Left renal cortex interstitium (tissue), 4 donors: ENCODE measurements at places on chromosomes 7 and 10. TPM values are rescaled to one million over a fixed set of nuclear protein-coding genes. Genes with fewer than 3 reads are reported as not detected.

The CRHR2 gene
- 0.09 TPM for polyA plus RNA-seq

The TMEM213 gene
- polyA plus RNA-seq, result 43.2 TPM

The RNF32 gene
- polyA plus RNA-seq, result 3.3 TPM

The LYZL1 gene
- polyA plus RNA-seq, result not detected

The SCD gene
- 32.2 TPM for polyA plus RNA-seq

The LRIT2 gene
- polyA plus RNA-seq, result not detected

The SPAM1 gene
- polyA plus RNA-seq, result not detected

The APBB1IP gene
- polyA plus RNA-seq, result 1.3 TPM

The MSMB gene
- polyA plus RNA-seq, result not detected

The HOXA4 gene
- 18.9 TPM for polyA plus RNA-seq

The DTX2 gene
- 9.5 TPM for polyA plus RNA-seq

The GIMAP4 gene
- polyA plus RNA-seq, result 22.6 TPM

The WIPF3 gene
- 5.2 TPM for polyA plus RNA-seq

The KIF5B gene
- 134 TPM for polyA plus RNA-seq

The DYDC2 gene
- polyA plus RNA-seq, result 1.4 TPM

The CABCOCO1 gene
- polyA plus RNA-seq, result 3.1 TPM

The OR2A1 gene
- polyA plus RNA-seq, result 0.68 TPM

The CPED1 gene
- 44.4 TPM for polyA plus RNA-seq

The CYP26C1 gene
- 0.05 TPM for polyA plus RNA-seq

The TMEM184A gene
- polyA plus RNA-seq, result 4.5 TPM

The INHBA gene
- 7.0 TPM for polyA plus RNA-seq

The MYL10 gene
- 0.59 TPM for polyA plus RNA-seq

The MBL2 gene
- not detected for polyA plus RNA-seq

The RRP12 gene
- polyA plus RNA-seq, result 23.8 TPM

The SKIDA1 gene
- polyA plus RNA-seq, result 10.8 TPM

The SPDYE2B gene
- polyA plus RNA-seq, result 3.6 TPM

The CCDC6 gene
- polyA plus RNA-seq, result 35.2 TPM

The KIAA1217 gene
- polyA plus RNA-seq, result 106 TPM

The JAKMIP3 gene
- polyA plus RNA-seq, result 0.27 TPM

The OGA gene
- polyA plus RNA-seq, result 189 TPM

The CUL2 gene
- 40.2 TPM for polyA plus RNA-seq

The WNT8B gene
- 0.69 TPM for polyA plus RNA-seq

The HGF gene
- 2.2 TPM for polyA plus RNA-seq

The AGK gene
- 39.3 TPM for polyA plus RNA-seq

The GTF2IRD1 gene
- 55.7 TPM for polyA plus RNA-seq

The GIMAP1 gene
- 2.0 TPM for polyA plus RNA-seq

The LRRN3 gene
- polyA plus RNA-seq, result 5.9 TPM

The MACROH2A2 gene
- 91.4 TPM for polyA plus RNA-seq
